ENCODE measurements at places on chromosomes 5 and 9.
A peak's percentile ranks its signal among the peaks of the same experiment; 100 is the strongest.

DNA sequence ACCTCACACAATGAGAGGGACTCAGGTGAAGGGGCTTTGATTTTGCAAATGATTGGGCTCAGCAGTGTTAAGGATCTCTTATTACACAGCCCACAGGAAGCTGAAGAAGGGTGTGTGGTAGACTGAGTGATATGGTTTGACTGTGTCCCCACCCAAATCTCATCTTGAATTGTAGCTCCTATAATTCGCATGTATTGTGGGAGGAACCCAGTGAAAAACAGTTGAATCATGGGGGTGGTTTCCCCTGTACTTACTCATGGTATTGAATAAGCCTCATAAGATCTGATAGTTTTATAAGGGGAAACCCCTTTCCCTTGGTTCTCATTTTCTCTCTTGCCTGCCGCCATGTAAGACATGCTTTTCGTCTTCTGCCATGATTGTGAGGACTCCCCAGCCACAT is 132.5 kb upstream of the FBXL7 start:
- DNase-seq: no peak

DNA sequence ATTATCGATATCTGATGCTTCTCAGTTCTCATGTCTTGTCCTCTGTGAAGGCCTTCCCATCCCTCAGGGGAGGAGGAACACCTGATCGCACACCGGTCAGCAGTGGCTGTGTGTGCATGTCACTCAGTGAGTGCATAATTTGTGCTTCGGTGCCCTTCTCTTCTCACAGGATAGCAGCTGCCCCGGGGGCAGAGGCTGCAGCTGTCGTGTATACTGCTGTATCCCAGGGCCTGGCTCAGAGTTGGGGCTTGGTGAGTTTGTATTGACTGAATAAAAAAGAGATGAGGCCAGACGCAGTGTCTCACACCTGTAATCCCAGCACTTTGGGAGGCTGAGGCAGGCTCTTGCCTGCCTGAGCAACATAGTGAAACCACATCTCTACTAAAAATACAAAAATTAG is 49.7 kb upstream of the NCS1 start:
- no peak for DNase-seq

DNA sequence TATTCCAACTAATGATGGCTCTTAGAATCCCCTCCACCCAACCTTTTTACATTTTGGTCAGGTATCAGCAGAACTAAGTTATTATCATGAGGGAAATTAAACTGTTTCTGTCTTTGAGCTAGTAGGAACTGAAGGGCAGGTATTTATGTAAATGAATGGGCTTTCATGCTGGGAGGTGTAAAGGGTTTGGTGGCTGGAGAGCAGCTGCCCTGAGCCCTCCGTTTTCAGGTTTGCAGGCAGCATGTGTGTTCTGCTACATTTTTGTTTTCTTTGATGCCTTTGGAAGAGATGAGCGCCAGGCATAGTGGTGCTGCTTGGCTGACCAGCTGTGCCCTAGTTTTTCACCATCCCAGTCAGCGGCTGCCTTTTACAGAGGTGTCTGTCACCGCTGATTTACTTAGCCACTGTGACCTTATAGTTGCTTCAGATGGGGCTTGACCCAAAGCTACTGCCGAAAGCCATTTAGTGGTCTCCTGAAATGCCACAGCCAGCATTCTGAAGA is 231.9 kb downstream of the MAST4 start:
- peak; percentile 42 for DNase-seq

DNA sequence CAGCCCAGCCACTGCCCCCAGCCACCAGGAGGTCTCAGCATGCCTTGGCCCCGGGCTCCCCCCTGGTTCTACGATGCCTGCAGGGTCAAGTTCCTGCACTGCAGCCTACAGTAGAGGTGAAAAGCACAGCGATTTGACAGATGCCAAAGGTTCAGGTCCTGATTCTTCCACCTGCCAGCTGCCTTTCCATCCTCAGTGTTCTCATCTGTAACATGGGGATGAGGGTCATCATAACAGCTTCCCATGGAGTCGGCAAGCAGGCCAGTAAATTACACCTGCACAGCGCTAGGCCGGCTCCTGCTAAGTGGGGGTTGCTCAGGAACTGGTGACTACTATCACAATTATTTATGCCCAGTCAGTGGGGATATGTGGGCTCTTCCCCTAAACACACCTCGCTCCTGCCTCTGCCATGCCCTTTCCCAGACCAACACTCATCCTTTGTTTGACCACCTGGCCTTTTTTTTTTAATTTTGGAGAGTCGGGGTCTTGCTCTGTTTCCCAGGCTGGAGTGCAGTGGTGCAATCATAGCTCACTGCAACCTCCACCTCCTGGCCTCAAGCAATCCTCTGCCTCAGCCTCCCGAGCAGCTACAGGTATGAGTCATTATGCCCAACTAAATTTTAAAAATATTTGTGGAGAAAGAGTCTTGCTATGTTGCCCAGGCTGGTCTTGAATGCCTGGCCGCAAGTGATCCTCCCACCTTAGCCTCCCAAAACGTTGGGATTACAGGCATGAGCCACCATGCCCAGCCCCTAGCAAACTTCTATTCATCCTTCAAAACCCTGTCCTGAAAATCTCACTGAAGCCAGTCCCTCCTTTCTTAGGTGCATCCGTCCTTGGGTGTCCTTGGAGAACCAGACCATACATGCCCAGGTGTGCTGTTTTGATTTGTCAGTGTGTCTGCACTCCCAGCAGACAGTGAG is 6.4 kb downstream of the ENG start:
- no peak for DNase-seq

GRCh38 chr5:41083306-41083705 is 12.2 kb upstream of the MROH2B start:
- DNase-seq: no peak

GRCh38 chr5:53601570-53601969 is 41.1 kb downstream of the NDUFS4 start:
- no peak for DNase-seq

All from neural progenitor cell (in vitro differentiated cells).